Fibroblast of skin of left biceps (primary cell): ENCODE measurements at places on chromosomes 12 and 14.

- no peak for DNase-seq
Observed at GRCh38 chr12:19437996-19438395, 1.3 kb upstream of the AEBP2 start.

- DNase-seq: no peak
Observed at GRCh38 chr12:25653487-25654175, 100.5 kb upstream of the LMNTD1 start.

GRCh38 chr14:95398630-95399547 lies 79.2 kb upstream of the CLMN start:
- no peak for DNase-seq

GRCh38 chr12:1373901-1374735 lies 220.3 kb downstream of the FBXL14 start:
- DNase-seq: peak; percentile 90

GRCh38 chr12:117100851-117101673 lies 1.8 kb upstream of the TESC start:
- DNase-seq: no peak

- DNase-seq: no peak
Observed at GRCh38 chr12:111937429-111937828, 75.5 kb downstream of the TMEM116 start.

GRCh38 chr12:119704065-119704747 lies 36.3 kb downstream of the PRKAB1 start:
- no peak for DNase-seq

GRCh38 chr14:49896966-49897365 lies 4.1 kb downstream of the ARF6 start:
- DNase-seq: no peak

GRCh38 chr12:3047961-3048360 lies 29.2 kb upstream of the TSPAN9 start:
- no peak for DNase-seq

DNA sequence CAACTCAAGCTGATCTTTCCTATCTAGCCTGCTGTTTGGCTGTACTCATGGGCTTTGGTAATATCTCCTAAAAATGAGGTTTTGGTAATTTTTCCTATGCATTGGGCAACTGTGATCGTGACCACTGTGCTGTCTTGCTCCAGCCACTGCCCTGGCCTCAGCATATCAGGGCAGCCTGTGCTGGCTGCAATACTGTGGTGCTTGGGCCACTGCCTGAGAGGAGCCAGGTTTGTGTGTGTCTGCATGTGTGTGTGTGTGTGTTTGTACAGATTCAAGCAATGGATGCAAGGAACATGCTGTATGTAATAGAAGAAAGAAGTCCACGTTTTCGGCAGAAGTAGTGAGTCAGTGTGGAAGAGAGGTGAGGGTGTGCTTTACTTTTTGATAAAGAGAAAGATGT lies 13.0 kb downstream of the ERG28 start:
- DNase-seq: no peak

DNA sequence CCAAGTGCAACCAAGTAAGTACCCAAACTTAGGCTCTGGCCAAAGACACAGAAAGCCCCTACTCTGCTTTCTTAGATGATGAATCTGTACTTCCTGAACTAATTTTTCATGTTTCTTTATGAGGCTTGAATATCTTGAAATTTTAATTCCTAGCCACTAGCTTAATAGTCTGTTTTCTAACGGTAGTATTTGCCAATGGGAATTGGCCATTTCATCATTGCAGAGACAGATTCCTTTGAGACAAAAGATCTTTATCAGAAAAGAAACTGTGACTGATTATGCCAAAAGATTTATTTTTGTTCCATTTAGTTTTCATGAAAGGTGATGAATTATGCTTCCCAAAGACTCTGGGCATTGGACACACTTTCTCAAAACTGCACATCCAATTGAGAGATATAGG lies 48.7 kb downstream of the DAD1 start:
- DNase-seq: no peak

DNA sequence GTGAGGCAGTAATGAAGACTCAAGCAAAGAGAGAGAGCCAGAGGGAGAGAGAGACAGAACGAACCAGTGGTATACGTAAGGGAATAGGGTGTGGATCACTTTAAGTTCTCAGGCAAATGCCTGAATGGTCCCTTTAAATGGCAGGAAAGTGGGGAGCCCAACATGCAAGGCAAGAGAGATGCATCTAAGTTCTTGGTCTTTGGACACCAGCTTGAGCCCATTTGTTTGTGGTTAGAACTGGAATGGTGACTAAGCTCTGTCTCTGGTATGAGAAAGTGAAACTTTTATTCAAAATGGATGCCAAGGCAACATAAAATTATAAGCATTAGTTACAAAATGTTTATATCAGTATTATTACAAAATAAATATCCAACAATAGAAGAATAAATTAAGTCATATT lies 192.2 kb upstream of the ALG10 start:
- no peak for DNase-seq

GRCh38 chr12:25972783-25973182 lies 14.3 kb downstream of the RASSF8 start:
- no peak for DNase-seq

DNA sequence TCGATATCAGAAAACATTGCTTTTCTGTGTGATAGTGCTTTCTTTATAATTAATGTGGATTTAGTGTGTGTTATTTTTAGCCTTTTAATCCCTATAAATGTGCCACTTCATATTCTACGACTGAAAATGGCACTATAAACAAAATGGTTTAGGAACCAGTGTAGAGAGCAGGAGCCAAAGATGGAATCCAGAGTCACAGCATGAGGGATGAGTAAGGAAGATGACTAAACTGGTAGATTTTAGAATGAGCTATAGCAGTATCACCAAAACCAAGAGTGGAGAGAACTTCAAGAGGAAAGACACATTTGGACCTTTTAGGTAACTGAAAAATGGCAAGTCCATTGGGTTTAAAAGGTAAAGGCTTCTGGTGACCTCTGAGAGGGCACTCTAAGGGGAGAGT lies 887.2 kb downstream of the NRXN3 start:
- DNase-seq: no peak

DNA sequence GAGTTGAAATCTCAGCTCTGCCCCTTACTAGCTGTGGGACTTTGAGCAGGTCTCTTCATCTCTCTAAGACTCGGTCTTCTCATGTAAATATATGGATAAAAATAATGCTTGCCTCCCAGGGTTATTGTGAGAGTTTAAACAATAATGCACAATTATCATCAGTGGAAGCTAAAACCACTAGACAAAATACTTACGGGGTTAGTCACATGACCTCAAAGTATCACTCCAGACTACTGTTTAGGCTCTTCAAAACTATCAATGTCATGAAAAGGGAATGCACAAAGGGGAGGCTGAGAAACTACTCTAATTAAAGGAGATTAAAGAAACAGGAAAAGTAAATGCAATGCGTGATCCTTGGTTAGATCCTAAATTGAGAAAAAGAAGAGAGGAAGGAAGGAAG lies 24.5 kb upstream of the TSPAN11 start:
- no peak for DNase-seq

DNA sequence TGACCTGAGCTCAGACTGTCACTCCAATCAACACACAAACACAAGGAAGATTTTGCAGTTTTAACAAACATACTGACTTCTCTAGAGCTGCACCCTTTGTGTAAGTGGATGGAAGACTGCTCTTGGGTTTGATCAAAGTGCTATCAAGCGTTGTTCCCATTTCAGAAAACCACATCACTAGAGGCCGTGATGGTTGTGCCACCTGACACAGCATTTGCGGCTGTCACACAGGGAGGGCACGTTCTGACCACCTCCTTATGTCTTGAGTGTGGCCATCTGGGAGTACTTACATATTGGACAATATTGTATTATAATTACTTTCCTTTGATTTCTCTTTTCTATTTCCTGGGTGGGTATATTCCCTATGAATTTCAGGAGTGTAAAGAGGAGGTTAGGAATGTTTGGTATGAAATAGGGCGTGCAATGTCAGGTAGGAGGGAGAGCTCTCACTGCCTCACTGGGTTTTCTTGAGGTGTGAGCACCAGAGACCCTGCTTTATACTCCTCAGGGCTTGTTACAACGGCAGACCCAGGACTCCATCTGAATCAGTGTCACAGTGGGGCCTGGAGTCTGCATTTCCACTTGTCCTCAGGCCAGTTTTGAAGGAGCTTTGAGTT lies 74.3 kb downstream of the SYNE3 start:
- no peak for DNase-seq

- no peak for DNase-seq
Observed at GRCh38 chr12:62637679-62638078, 171.1 kb downstream of the MON2 start.
